SK-N-SH (cell line): ENCODE measurements at places on chromosomes 16 and 17. TPM values are rescaled to one million over a fixed set of nuclear protein-coding genes. Genes with fewer than 3 reads are reported as not detected.

GRCh38 chr16:25257956-25258860, 563 bp upstream of the ZKSCAN2 start:
- DNase-seq: peak; percentile 90

DNA sequence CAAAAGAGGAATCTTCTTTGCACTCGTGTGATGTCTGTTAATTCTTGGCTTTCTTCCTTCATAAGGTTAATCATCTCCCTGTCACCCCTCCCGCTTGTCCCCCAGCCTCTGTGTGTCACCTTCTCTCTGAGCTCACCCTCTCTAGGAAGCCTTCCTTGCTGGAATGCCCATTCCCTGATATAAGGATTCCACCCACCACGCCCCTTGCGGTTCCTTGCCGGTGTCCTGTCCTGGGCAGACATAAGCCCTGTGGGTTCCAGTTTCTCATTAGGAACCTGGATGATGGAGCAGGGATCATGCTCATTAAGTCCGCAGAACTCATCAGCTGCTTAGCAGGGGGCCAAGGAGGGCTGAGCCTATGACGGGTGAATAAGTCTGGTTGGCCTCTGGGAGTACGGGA, 559.3 kb downstream of the MAF start:
- no peak for DNase-seq

DNA sequence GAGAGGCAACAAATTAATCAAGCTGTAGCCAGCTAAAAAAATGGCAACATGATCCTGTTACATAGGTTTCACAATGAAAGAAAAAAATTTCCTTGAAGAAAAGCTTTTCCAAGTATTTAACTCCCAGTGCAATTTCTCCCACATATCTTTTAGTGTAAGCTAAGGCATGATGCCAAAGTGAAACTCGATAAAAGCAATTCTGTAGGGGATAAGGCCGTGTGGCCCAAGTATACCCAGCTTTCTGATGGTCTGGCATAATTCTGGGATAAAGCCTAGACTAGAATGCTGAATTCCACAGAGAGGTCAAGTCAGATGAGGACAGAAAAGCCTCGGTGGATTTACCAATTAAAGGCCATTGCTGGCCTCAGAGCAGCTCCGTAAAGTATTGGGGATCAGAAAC, 36.2 kb downstream of the CTCF start:
- DNase-seq: no peak

The FN3K gene
- 4.3 and 9.9 TPM in 2 replicates for polyA plus RNA-seq

DNA sequence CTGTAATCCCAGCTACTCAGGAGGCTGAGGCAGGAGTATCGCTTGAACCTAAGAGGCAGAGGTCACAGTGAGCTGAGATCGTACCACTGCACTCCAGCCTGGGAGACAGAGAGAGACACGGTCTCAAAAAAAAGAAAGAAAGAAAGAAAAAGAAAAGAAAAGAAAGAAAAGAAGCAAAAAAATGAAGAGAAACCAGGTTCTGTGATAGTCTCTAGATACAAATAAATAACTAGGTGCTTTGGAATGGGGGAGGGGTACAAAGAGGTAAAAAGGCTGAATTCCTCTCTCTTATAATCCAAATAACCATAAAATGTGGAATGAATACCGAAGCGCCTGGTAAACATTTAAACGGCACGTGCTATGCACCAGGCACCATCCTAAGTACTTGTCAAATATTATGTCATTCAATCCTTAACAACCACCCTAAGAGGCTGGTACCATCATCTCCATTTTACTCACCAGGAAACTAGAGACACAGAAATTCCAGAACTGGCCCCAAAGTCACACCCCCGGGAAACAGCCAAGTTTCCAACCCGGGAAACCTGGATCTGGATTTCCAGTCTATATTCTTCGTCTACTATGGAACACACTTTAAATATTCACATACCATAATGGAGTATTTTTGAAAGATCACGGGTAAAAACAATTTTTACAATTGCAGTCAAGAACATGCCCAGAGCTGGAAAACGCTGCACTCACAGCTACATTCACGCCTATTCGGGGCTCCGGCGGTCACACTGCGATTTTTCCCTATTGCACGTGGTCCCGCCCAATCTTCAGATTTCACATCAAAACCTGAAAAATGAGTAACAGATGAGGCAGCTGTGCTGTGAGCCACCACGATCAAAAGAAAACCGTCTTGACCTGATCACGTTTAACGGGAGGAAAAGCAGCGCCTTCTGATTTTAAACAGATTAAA, 10.5 kb downstream of the NXN start:
- peak; percentile 34 for DNase-seq

The SLC35G6 gene
- not detected in 2 replicates for polyA plus RNA-seq

- no peak for DNase-seq
These were observed 37.4 kb downstream of the AXIN2 start for GRCh38 chr17:65523853-65524664.

GRCh38 chr16:75916451-75916850, 190.2 kb upstream of the CPHXL start:
- no peak for DNase-seq

DNA sequence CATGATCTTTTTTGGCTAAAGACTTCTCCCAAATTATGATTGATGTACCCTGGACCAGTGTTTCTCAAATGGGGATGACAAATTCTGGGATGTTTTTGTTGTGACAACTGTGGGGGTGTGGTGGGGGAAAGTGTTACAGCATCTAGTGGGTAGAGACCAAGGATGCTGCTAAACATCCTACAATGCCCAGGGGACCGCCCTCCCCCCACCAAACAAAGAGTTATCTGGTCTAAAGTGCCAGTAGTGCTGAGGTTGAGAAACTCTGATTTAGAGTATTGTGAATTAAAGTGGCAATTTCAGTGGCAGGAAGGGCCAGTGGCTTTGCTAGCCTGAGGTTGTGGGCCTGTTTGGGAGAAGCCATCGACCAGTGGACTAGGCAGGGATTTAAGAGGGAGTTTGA, 33.3 kb downstream of the SLC47A2 start:
- no peak for DNase-seq

DNA sequence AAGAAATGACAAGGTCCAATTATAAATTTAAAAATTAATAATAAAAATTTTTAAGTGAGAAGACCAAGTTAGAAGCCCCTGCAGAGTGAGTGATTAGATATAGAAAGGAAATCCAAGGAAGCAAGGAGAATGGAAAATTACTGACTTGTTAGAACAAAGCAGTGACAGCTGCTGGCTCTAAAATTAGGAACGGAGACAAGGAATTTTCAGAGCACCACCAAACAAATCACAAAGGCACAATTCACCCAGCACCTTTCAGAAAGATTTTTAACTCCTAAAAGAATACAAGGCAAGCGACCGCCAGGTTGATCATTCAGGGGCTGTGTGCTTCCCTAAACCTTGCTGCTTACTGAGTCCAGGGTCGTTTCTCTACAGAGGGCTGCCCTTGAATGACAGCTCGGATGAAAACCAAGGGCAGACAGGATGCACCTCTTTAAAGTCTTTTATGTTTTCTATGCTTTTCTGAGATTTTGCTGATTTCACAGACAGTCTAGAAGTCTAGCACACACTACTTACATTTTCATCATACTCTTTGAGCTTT, 45.4 kb upstream of the GINS3 start:
- no peak for DNase-seq

GRCh38 chr16:2231016-2231931, 5.0 kb upstream of the DNASE1L2 start:
- no peak for DNase-seq

The SDR42E1 gene
- not detected in 2 replicates for polyA plus RNA-seq

DNA sequence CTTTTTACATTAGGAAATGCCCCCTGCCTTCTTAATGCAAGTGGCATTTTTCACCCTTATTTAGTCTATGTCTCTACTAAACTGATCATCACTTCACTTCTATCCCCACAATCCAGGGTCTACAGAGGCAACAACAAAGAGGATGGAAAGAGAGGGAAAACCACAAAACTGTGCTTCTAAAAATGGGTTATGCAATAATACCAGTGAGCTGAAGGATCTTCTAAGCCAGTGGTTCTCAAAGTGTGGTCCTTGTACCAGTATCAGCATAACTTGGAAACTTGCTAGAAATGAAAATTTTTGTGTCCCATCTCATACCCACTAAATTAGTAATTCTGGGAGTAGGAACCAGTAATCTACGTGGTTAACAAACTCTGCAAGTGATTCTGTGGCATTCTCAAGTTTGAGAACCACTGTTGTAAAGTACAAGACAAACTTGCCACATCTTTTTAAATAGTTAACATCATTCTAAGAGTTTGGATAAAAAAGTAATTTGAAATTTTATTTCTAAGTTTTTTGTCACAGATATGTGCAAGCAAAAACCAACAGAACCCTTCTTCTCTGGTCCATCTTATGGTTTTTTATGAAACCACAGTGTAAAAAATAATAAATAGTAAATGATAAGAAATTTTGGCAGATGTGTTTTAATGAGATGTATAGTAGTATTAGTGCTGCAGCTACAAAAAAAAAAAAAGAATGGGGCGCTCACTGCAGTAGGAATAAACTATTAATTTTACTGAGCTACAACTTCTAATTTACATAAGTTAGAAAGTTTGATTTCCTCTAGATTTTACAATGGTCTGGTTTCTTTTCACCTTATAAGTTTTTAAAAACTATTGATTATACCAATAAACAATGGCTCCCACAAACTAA, 16.2 kb downstream of the CDC27 start:
- DNase-seq: no peak

The DPEP1 gene
- 0.05 TPM in 1 of 2 replicates, not detected in the other for polyA plus RNA-seq

The EPOP gene
- 2.7 and 3.1 TPM in 2 replicates for polyA plus RNA-seq

GRCh38 chr16:89048090-89048725, 45.4 kb upstream of the ACSF3 start:
- DNase-seq: no peak

DNA sequence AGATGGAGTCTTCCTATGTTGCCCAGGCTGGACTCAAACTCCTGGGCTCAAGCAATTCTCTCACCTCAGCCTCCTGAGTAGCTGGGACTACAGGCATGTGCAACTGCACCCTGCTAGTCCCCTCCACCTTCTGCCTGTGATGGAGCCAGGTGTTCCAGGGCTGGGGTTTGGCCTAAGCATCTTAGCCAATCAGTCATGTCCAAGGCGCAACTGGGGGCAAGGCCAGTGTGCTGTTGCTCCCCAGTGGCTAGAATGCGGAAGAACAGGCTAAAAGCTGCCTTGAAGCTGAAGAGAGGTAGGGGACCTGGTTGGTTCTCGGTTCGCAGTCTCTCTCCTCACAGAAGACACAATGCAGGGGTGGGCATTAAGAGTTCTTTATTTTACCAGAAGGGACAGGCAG, 18.6 kb downstream of the FLOT2 start:
- DNase-seq: peak; percentile 52

The AURKB gene
- 28.8 and 43.9 TPM in 2 replicates for polyA plus RNA-seq

The KRT36 gene
- polyA plus RNA-seq: not detected in 2 replicates

GRCh38 chr17:78473951-78474613, 95.6 kb downstream of the PGS1 start:
- DNase-seq: no peak

The TUBG2 gene
- 27.6 and 33.9 TPM in 2 replicates for polyA plus RNA-seq

DNA sequence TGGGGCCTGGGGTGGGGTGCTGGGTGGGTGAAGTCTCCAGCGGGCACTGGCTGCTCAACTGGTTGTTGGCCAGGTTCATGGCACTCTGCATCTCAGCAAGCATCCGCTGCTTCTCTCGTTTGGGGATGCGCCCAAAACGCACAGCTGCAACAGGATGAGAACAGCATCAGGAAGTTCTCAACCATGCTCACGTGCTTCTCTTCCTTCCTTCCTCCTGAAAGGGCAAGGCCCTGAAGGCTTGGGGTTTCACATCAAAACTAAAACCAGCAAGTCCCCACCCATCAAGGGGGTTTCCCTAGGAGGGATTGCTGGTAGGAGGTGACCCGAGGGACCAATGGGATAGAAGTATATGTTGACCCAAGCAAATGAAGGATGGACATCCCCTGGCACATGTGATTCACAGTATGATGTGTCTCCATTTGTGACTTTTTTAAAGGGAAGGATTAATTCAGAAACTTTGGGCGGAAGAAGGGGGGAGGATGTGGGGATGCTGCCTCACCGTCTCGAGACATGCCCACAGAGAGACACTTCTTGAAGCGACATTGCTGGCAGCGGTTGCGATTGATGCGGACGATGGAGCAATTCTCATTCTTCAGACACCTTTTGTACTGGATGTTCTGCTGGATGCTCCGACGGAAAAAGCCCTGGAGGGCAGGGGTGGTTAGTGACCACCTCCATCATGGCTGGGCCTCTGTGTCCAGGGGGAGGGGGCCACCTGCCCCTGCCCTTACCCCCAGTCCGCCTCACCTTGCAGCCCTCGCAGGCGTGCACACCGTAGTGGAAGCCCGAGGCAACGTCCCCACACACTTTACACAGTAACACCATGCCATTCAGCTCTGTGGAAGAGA, 4.2 kb downstream of the NR1D1 start:
- no peak for DNase-seq

GRCh38 chr17:75549246-75550138, 24.0 kb downstream of the LLGL2 start:
- DNase-seq: no peak

DNA sequence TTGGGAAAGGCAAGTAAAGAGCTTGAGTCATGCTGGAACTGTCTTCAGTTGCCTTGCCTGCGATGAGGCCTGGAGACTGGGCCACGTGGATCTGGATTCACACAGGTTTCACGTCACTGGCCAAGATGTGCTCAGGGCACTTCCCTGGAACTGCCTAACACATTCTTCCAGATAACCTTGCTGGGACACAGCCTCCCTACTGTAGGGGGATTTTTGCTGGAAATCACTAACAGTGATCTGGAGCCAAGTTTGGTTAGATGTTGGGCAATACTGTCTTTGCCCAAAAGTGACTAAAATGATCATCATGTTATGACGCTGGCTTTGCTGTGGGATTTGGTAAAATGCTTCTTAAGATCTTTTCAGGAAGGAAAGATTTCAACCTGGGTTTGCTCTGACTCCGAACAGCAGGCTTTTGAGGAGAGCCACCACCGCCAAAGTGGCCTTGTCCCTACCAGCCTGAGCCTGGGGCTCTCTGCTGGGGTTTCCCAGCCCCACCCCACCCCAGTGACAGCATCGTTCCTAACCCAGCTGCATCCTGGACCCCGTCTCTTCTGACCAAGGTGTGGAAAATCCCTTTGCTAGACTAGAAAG, 14.7 kb downstream of the C1QTNF1 start:
- DNase-seq: no peak

GRCh38 chr16:20300312-20301097, 26.8 kb downstream of the GP2 start:
- peak; percentile 67 for DNase-seq

DNA sequence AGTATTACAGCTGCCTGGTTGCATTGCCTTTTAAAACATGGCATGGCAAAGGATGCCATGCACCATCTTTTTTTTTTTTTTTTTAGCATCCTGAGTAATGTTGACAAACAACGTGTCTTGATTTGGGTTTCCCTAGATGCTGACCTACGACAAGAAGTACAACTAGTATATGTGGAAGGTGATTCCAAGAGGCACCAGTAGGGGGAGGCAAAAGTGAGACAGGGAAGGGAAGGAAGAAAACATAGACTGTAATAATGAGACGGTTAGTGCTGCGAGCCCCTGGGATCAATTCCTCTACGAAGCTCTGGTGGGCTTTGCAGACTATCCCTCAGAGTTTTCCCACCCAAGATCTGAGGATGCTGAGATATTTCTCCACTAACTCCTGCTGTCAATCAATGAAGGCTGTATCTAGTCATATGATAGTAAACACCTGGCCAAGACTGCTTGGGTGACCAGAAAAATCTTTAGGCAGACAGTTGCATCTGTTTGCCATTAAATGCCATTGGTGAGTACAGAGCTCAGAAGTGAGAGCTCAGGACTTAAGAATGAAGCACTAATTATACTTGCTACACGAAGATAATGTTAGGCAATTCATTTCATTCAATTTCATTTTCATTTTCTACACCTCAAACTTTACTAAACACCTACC, 458.6 kb upstream of the GOT2 start:
- DNase-seq: peak; percentile 33

The ZNF286A gene
- polyA plus RNA-seq: 16.5 and 17.1 TPM in 2 replicates

GRCh38 chr16:27781195-27781524, 231.2 kb downstream of the KATNIP start:
- DNase-seq: peak; percentile 58
